ENCODE measurements at places on chromosomes 1 and 21. TPM values are rescaled to one million over a fixed set of nuclear protein-coding genes. Genes with fewer than 3 reads are reported as not detected.

GRCh38 chr1:164625004-164625617 lies 66.1 kb downstream of the PBX1 start:
- no peak for DNase-seq

The TFF3 gene
- polyA plus RNA-seq, result 6.7 TPM

DNA sequence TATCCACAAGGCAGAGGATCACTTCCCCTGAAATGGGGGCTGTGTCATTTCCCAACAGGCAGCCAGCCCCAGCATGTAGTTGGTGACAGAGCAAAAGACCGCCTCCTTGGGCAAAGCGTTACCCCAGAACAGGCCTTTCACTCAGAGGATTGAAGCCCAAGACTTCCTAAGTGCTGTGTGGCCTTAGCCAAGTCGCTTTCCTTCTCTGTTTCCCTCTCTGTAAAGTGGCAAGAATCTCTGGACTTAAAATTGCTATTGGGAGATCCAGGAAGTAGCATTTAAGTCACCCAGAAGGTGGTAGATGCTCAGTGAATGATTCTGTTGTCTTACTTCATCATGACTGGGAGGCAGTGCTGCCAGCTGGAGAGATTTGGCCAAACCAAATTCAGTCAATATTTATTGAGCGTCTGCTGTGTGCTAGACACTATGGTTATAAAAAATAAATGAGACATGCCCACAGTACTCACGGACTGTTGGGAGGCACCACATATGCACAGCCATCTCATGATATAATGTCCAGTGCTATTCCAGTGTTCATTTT lies 35.3 kb downstream of the NIPAL3 start:
- no peak for DNase-seq

DNA sequence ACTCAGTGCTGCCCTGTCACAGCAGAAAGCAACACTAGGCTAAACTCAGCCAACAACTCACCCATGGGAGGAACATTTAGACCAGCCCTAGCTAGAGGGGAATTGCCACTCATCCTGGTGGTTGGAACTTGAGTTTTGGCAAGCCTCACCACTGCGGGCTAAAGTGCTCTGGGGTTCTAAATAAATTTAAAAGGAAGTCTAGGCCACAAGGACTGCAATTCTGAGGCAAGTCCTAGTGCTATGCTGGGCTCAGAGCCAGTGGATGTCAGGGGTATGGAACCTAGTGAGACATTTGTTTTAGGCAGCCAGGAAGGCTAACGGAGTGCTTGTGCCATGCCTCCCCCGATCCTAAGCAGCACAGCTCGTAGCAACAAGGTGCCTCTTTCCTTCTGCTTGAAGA lies 78.0 kb downstream of the RGS13 start:
- DNase-seq, result no peak

The GJA9 gene
- not detected for polyA plus RNA-seq

- no peak for DNase-seq
These were observed 7.5 kb downstream of the COL9A2 start for GRCh38 chr1:40309374-40310128.

Data from H1 (cell line).